ENCODE measurements at places on chromosomes 2 and 18.

- no peak for DNase-seq
These were observed 205.6 kb downstream of the FAM210A start for GRCh38 chr18:13520741-13521140.

- DNase-seq: no peak
These were observed 124.2 kb upstream of the SATB2 start for GRCh38 chr2:199581935-199582360.

DNA sequence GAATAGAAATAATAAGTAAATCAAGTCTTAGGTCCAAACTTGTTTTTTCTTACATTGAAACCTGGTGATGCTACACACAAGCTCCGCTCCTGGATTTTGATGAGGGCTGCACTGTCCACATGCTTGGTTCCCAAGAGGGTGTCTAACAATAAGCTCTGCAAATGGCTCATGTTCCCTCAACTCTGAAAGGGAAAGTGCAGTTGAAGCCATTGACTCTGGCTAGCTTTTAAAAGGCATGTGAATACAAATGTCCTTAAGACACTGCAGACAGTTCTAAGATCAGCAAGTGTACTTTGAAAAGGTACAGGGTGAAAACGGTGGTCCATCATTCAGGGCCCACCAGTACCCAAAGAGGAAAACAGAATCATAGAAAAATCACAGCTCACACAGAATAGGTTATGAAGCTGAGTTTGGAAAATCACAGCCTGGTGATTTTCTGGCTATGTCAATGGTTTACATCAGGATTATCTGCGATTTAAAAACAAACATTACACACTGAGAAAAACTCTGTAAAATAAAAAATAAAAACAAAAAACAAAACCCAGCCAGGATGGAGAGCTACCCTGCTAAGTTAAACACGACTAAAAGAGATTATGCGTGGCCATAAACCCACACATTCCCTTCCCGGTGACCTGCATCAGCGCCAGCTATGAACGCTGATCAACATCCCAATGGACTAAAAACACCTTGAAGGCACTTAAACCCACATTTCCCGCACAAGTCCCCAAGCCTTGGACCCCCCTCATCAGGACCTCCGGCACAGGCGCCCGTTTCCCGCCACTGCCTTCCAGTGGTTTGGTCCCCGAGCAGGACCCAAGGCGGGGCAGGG lies 554 bp downstream of the PFN4 start:
- no peak for DNase-seq

DNA sequence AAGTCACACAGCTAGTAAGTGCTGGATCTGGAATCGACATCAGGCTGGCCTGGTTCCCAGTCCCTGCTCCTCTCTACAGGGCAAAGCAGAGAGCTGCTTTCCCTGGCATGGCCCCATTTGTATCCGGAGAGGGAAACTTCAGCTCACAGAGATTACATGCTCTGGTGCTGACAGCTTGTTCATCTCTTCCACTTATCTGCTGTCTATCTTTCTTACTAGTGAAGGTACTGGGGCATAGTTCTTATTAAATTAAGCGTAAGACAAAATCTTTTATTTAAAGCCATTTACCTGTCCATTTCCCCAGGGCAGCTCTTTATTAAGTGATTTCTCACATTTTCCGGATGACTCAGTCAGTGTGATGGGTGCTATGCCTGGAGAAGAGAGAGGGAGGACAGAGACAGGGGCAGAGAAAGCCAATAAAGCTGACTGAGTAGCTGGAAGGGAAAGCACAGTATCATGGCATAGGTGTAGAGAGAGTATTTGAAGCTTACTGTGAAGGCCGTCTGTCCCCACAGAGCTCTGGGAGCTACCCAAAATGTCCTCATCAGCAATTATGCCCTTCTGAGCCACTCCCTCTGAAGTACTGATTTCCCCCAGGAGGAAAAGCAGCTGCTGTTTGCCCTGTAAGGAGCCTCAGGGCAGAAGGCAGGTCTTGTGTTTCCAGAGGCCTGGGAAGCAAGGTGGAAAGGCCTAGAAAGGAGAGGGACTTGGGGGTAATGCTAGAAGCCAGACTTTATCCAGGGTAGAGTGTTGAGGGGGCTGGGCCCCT lies 44.1 kb upstream of the EPAS1 start:
- DNase-seq: no peak

GRCh38 chr18:805755-806110 lies 6.3 kb downstream of the YES1 start:
- DNase-seq: no peak

GRCh38 chr2:152433289-152433688 lies 98.3 kb downstream of the FMNL2 start:
- no peak for DNase-seq

DNA sequence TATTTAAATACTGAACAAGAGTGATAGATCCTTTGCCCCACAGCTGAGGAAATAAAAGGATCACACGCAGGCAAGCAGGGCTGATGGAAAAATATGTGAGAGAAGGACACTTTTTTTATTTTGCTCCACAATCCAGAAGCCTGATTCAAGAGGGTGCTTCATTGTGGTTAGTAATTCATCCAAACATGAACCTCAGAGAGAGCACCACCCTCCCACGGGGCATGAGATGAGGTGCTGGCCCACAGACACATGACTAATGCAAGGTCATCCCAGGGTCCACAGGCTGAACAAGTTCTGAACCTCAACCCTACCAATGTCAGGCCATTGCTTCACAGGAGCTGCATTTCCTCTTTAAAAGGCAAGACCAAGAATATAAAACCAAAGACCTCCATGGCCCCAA lies 239.6 kb downstream of the MREG start:
- peak; percentile 99 for DNase-seq

DNA sequence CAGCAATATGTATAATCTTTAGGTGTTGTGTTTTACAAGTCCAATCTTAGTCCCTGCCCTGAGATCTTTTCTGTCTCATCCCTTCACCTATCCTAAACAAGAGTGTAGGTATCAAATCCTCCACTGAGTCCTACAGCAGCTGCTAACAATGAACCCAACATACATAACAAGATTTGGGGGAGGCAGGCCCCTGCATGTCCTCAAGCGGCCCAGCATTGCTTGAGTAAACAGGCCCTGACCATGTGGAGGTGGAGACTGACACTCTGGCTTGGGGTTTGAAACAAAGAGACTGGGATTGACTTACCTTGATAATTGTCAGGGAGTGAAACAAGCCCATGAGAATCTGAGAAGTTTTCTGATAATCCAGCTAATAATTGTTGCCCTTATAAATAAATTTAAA lies 213.4 kb downstream of the STK39 start:
- DNase-seq: no peak

DNA sequence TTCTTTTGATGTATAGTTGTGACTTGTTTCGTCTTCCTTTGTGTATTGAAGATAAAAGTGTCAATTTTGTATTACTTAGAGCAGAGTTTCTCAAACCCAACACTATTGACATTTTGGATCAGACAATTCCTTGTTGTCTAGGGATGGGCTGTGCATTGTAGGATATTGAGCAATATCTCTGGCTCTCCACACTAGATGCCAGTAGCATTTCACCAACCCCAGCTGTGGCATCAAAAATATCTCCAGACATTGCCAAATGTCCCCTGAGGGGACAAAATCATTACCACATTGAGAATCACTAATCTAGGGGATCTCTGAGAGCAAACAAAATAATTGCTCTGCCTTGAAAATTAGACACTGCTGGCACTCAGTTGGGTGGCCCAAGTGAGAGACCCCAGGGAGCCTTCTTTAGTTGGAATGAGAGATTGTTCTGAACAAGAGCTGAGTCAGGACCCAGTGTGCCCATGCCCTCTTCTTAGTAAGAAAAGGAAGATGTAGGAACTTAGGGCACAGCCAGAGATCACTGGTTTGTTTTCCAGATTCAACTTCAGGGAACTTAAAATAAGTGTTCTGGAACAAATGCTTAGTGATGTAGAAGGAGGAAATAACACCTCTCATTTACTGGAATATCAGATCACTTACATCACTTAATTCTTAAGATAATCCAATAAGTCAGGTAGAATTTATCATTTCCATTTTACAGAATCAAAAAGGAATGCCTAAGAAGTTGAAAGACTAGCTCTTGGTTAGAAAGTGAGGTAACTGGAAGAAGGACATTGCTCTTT lies 466.6 kb upstream of the TNP1 start:
- DNase-seq: no peak

GRCh38 chr2:27024188-27024587 lies 8.6 kb upstream of the TMEM214 start:
- DNase-seq: no peak

DNA sequence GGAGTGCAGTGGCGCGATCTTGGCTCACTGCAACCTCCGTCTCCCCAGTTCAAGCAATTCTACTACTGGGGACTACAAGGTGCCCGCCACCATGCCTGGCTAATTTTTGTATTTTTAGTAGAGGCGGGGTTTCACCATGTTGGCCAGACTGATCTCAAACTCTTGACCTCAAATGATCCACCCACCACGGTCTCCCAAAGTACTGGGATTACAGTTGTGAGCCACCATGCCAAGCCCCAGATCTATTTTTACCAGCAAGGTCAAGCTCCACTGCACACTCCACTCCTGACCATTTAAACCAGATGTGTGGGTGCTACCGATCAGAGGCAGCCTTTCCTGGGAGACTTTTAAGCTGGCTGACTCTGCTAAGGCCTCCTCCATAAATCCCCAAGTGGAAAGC lies 67.5 kb upstream of the CD226 start:
- peak; percentile 3 for DNase-seq

DNA sequence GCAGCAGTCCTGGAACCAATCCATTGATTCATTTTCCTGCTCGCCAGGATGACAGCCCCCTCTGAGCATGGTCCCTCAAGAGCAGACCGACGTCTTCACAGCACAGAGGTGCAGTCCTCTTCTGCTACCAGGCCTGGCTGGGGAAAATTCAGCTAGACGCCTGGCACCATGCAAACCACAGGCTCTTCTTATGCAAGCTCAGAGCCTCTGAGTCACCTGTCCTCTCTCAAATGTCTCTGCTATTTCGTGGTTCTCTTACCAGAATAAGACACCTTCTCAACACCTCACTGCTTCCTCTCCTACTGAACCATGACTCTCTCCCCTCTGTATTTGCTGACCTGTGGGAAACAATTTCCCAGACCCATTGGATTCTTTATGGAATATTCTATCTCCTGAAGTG lies 79.8 kb upstream of the CYRIA start:
- DNase-seq: no peak

GRCh38 chr2:71133603-71134002 lies 3.2 kb downstream of the MPHOSPH10 start:
- no peak for DNase-seq

GRCh38 chr2:240033330-240033678 lies 3.1 kb upstream of the OR6B2 start:
- no peak for DNase-seq

DNA sequence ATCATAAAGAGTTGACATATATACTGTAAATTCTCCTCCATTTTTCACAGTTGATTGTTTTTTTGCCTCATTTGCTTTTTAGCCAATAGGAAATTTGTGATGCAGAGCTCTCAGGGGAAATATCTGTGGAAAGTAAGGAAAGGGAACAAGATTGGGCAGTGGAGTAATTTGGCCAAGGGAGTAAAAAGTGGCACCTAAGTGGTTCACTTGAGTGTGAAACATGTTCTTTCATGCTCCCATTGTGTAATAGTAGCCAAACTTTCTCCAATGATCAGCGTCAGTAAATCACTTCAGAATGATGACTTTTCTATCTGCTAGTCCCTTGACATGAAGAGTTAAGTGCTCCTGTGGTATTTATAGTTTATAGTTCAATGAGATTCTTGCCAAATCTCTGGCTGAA lies 141.9 kb upstream of the KCNJ3 start:
- DNase-seq: no peak

DNA sequence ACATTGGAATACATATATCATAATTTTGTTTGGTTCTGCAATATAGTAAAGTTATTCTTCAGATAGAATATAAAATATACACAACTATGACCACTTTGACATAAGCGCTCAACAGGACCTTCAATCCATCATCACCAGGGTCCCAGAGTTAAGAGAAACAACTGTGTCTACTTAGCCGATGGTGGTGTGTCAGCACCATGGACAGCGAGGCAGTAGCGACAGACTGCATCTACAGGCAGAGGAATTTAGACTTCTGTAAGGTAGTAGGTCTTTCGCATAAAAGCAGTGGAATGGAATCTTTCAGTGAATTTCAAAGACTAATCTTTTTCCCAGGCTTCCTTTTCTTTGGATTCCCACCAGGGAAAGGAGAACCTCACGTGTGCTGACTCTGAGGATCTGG lies 20.5 kb upstream of the LRPPRC start:
- peak; percentile 56 for DNase-seq

GRCh38 chr2:18346344-18346743 lies 214.1 kb downstream of the RDH14 start:
- peak; percentile 10 for DNase-seq

- peak; percentile 6 for DNase-seq
These were observed 20.4 kb upstream of the DOK6 start for GRCh38 chr18:69380324-69380723.

GRCh38 chr18:51290860-51291259 lies 93.4 kb upstream of the MEX3C start:
- DNase-seq: no peak

- DNase-seq: no peak
These were observed 26.0 kb downstream of the MARCO start for GRCh38 chr2:118968042-118968441.

GRCh38 chr18:30358555-30358954 lies 684.0 kb downstream of the DSC3 start:
- peak; percentile 4 for DNase-seq

GRCh38 chr18:74739926-74740325 lies 142.3 kb downstream of the ZNF407 start:
- DNase-seq: no peak

GRCh38 chr2:129813404-129813803 lies 166.1 kb upstream of the RAB6C start:
- DNase-seq: peak; percentile 2

DNA sequence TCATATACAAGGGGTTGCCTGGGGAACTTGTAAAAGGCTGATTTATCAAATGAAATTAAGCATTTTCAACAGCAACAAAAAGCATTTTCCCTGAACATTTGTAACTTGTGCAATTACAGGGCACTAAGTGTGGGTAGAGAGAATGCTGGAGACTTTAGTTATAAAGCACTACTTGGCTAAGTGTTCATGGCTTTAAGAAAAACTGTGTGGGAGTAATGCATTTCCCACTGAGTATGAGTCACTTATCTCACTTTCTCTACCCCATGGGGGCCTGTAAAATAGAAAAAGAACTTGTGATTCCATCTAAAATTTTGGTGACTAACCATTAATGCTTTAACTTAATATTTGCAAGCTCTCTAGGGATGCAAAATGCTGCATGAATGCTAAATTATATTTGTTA lies 193.4 kb downstream of the CCDC102B start:
- DNase-seq: peak; percentile 75

GRCh38 chr2:64203858-64204632 lies 59.8 kb upstream of the PELI1 start:
- peak; percentile 42 for DNase-seq

- DNase-seq: no peak
These were observed 183.5 kb upstream of the HS6ST1 start for GRCh38 chr2:128502200-128502599.

DNA sequence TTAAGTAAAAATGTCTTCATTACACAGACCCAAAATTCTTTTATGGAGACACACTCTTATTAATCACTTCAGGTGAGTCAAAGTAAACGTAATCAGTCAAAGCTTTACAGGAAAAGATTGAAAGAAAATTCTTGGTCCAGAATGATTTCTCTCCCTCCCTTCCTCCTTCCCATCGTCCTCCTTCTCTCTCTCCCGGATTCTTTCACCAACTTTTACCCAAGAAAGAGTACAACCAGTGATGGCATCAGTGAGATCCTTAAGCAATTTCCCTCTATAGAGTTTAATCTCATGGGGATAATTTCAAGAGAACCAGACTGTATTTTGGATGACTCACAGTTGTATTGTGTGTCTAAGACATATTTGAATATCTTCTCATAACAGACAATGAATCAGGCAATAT lies 258.1 kb downstream of the ALK start:
- DNase-seq: peak; percentile 87

- DNase-seq: no peak
These were observed 123.1 kb downstream of the KYNU start for GRCh38 chr2:143000599-143000998.
